Fibroblast of the aortic adventitia (primary cell): ENCODE measurements at places on chromosomes 1 and 21. TPM values are rescaled to one million over a fixed set of nuclear protein-coding genes. Genes with fewer than 3 reads are reported as not detected.

ETV3L gene
- not detected in 2 replicates for total RNA-seq

RGS16 gene
- total RNA-seq = 2.3 and 2.5 TPM in 2 replicates

- DNase-seq = no peak
These were observed 31.1 kb downstream of the HUNK start for GRCh38 chr21:31903896-31904295.

DYNLT5 gene
- total RNA-seq = 1.4 TPM in 1 of 2 replicates, not detected in the other

GRCh38 chr1:187013582-187014200, 184.9 kb downstream of the PLA2G4A start:
- no peak for DNase-seq

DNA sequence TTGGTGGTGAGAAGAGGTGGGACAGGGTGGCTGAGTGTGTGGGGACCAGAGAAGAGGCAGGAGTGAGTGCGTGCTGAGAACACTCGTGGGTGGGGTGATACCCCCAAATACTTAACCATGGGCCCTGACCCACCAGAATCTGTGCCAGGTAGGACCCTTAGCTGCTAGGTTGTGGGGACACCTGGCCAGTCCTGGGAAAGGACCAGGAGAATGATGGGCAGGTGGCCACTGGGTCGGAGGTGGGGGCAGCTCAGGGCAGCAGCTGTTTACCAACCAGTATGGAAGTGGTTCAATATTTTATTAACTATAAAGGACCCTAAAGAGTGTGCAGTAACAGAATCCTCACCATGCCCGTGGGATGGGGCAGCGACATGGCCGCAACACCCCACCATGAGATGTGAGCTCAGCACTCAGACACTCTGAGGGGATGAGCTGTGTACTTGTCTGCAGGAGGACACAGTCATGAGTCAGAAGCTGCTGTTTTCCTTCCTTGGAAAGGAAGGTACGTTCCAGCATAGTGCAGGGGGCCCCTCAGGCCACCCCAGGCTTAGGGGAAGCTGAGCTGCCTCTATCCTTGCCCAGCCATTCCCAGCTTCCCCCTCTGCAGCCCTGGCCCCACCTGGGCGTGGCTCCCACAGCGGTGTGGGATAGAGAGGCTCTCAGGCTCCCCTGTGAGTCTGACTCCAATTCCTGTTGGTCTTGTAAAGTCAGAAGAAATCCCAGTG, 25.4 kb downstream of the TEX35 start:
- peak; percentile 63 for DNase-seq

GPR3 gene
- 0.99 TPM in 1 of 2 replicates, not detected in the other for total RNA-seq

GRCh38 chr1:31748365-31748764, 15.8 kb downstream of the ADGRB2 start:
- peak; percentile 41 for DNase-seq

DNA sequence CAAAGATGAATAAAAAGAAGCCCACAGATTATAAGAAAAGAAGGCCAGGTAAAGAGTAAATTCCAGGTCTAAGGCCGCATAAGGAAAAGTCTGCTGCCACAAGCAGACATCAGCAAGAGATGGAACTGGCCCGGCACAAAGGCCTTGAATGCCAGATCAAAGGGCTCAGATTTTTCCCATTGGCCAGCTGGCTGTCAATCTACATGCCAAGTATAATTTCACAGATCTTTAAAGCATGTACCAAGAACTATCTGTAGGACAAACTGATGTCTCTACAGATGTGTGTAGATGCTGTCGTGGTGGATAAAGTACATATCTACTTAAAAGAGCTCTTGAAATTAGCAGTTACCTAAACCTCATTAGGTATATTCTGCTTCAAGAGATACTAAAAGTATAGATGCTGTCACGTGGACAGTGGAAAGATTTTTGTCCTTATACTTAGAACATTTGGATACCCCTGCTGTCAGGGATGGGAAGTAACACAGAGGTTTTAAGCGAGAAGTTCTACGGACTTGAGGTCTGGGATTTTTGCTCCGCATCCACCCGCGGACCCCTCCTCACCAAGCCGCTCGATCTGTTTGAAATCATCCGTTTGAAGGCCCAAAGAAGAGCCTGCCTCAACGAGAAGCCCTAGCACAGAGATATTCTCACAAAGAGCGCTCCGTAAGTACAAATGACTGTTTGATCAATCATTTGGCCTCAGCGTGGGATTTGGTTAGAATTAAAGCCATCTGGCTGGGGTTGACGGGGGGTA, 10.1 kb downstream of the GLIS1 start:
- DNase-seq = no peak

DNA sequence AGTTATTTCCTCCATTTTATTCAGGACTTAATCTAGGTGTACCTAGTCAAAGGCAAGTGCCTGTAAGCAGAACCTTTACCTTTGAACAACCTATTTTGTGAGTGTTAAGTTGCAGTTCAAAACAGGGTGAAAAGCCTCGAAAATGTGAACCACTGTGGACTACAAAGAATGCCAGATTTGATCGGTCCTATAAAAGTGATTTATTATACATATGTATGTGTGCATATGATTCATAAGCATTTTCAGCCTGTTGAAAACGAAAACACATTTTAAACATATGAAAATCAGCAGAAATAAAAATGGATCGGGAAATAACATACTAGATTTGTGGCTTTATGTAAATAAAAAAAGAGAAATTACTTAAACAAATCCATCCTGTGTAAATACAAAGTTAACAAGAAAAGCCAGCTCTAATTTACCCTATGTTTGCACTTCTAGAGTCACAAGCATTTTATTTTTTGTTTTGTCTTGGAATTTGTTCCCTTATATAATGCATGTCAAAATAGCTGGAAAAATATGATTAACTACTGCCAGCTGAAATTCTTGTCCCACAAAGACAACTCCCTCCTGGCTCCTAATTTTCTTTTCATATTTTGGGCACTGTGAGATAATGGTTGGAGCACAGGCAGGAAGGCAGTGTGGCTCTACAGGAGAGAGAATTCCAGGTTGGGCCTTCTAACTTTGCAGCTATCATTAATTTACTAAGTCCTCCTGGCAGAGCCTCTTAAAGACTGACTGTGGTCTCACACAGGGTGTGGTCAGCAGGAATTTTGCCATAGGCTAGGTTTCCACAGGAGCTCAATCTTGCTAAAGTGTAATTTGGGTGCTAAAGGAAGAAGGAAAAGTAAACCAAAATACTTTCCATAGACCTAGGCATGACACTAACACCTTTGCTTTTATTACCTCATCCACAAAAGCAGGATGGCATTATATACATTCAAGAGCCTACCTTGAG, 70.2 kb upstream of the CDC42BPA start:
- DNase-seq = no peak

GRCh38 chr1:224519874-224520273, 85.3 kb upstream of the WDR26 start:
- DNase-seq = peak; percentile 47

DNA sequence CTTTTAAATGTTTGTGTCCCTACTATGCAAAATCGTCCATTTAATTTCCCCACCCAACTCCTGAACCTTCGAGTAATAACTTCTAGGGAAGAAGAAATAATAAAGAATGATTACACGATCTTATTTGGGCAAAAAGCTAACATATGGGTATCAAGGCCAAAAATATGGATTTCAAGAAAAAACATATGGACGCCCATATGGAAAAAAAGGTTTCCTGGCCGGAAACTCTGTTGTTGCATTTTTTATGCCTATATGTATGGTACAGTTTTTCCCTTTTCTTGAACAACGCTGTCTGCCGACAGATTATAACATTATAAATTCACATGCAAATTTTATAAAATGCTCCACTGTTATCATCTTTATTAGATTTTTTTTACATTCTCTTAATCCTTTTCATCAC, 167.6 kb upstream of the ESRRG start:
- DNase-seq = no peak
